ENCODE measurements at places on chromosomes 11 and 22.

DNA sequence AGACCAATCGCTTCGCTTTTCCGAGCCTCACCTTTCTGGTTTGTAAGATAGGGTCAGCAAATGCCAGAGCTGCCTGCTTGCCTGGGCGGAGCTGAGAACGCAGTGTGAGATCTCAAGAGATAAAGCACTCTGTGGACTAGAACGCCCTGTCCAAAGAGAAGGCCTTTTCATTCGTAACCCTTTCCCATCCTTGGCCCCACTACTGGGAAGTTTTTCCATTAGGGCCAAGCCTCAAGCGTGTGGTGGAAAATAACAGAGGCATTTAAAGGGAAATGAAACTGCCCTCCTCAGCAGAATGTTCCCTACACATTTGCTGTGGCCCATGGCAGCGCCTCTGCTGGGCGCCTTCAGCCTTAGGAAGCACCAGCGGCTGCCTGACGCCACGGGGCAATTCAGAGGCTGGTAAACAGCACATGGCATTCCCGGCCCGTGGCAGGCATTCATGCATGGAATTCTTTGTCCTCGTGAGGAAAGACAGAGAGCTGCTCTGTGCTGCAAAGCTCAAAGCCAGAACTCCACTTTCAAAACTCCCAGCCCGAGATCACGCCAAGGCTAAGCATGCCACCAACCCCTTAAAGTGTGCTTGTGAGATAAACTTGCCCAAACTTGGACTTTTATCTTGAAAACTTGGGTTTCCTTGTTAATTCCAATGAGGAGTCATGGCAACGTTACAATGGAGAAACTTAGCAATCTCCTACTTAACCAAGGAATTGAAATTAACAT is 38.1 kb downstream of the AHNAK start:
- peak; percentile 57 for DNase-seq

- no peak for DNase-seq
Measured at GRCh38 chr11:32414925-32415324, 20.4 kb downstream of the WT1 start.

GRCh38 chr11:75041263-75041662 is 52.5 kb downstream of the NEU3 start:
- no peak for DNase-seq

DNA sequence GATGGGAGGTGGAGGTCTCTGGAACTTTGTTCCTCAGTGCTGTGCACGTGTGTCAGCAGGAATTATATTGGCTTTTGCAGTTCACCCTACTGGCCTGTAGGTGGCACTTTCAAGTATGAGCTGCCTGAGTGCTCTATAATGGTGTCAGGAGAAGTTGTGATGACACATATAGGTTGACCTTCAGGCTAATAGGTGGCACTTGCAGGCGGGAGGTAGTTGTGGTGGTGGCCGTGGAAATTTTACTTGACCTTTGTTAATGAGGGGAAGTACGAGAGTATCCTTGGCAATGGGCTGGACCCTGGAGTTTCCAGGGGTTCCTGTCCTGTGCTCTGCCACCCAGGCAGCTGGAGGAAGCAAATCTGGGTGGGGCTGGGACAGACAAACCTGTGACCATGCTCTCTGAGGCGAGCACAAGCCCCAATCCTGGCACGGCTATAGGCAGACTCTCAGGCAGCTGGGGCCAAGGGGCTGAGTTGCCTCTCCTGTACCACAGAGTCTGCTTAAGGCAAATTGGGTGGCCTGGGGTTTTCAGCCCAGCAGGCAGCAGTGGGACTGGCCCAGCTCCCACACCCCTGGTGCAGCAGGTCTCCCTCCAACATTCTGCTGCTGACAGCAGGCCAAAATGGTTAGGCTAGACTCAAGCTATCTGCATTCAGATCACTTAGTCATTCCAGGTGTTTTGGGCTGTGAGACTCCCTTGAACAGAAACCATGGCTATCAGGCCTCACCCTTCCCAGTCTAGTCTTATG is 147.5 kb upstream of the CTSC start:
- peak; percentile 46 for DNase-seq

All from kidney capillary endothelial cell (primary cell).